ENCODE measurements at places on chromosomes 6 and 20.
A peak's percentile ranks its signal among the peaks of the same experiment; 100 is the strongest.

DNA sequence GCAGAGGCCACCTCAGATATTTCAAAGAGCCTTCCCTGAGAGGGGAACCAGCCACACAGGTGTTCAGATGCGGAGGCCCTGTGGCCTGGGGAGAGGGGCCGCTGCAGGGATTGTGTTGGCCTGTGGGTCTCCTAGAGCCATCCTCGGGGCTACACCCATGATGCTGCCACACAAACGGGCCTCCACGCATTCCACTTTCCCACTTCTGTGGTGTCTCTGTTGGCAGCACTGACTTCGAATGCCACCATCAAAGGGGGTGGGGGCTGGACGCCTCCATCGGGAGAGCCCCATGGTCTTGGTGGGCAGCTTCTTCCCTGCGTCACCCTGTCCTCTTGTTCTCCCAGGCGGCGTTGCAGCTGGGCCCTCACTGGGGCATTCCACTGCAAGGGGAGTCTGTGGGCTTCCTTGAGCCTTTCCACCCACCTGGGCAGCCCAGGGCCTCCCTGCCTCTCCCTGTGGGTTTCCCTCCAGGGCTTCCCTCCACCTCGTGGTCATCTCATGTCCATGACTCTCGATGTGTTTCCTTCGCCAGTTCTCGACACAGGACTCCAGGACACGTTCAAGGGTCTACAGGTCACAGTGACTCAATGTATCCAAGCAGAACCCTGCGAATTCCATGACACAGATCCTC lies 145.5 kb downstream of the ERMARD start:
- no peak for DNase-seq

DNA sequence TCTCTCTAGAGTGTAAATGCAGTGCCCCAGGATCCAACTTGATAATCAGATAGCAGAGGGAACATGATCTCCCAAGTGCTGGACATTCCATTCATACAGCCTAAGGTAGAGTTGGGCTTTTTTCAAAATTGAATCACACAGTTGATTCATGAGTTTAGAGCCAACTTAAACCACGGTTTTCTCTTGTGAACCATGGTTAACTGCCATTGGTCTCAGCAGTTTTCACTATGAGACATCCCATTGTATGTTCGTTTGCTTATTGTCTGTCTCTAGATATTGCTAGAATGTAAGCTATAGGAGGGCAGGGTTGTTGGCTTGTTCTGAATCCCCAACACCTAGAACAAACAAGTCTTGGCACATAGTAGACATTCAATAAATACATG lies 37.2 kb upstream of the TAF8 start:
- DNase-seq = no peak

- DNase-seq = no peak
These were observed 72.4 kb upstream of the SLC22A23 start for GRCh38 chr6:3529232-3529631.

- DNase-seq = no peak
These were observed 488.9 kb upstream of the CITED2 start for GRCh38 chr6:139863346-139863745.

DNA sequence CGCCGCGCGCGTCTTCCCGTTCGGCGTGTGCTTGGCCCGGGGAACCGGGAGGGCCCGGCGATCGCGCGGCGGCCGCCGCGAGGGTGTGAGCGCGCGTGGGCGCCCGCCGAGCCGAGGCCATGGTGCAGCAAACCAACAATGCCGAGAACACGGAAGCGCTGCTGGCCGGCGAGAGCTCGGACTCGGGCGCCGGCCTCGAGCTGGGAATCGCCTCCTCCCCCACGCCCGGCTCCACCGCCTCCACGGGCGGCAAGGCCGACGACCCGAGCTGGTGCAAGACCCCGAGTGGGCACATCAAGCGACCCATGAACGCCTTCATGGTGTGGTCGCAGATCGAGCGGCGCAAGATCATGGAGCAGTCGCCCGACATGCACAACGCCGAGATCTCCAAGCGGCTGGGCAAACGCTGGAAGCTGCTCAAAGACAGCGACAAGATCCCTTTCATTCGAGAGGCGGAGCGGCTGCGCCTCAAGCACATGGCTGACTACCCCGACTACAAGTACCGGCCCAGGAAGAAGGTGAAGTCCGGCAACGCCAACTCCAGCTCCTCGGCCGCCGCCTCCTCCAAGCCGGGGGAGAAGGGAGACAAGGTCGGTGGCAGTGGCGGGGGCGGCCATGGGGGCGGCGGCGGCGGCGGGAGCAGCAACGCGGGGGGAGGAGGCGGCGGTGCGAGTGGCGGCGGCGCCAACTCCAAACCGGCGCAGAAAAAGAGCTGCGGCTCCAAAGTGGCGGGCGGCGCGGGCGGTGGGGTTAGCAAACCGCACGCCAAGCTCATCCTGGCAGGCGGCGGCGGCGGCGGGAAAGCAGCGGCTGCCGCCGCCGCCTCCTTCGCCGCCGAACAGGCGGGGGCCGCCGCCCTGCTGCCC lies 1.1 kb downstream of the SOX4 start:
- DNase-seq = peak; percentile 88

GRCh38 chr6:1068905-1069304 lies 243.0 kb upstream of the FOXQ1 start:
- DNase-seq = no peak

GRCh38 chr6:143822584-143823024 lies 20.5 kb upstream of the LTV1 start:
- peak; percentile 6 for DNase-seq

- DNase-seq = no peak
These were observed 4.5 kb downstream of the GJA1 start for GRCh38 chr6:121439926-121440325.

- no peak for DNase-seq
These were observed 126.2 kb downstream of the IMPG1 start for GRCh38 chr6:75946146-75946831.

DNA sequence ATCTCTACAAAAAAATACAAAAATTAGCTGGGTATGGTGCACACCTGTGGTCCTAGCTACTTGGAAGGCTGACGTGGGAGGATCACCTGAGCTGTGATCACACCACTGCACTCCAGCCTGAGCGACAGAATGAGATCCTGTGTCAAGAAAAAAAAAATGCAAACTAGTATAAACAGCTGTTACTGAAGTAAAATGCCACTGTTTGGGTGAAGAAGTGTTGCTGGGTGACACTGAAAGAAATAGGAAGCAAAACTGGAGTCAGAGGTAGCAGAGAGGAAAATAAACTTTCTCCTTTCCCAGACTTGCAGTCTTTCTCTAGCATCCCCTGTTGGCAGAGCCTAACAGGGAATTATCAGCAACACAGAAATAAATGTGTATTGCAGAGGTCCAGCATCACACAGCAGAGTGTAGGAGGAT lies 241.2 kb upstream of the PREP start:
- no peak for DNase-seq

DNA sequence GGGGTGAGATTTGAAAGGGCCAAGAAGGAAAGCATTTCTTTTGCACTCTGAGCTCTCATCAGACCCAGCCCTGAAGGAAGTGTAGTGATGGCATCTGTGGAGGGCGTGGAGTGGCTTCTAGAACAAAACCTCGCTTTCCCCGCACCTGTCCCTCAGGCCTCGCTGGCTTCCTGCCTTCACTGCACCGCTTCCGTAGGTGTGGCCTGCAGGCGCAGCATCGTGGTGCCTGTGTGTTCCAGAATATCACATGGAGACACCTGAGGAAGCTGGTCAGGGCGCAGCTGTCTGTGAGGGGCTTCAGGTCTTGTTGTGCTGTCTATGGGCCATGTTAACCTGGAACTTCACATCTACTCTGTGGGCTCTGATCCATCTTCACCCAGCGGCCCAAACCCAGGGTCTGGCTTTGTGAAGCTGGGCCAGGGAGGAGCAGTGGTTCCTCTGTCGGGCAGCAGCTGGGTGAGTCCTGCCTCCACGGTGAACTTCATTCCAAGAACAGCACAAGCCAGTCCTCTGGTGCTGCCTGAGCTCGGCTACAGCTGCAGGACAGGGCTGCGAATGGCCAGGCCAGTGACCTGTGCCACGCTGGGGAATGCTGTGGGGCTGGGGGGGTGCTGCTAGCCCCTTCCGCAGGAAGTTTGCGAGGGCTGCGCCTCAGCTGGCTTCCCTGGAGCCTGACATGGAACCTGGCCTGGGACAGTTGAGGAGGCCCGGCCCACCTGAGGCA lies 40.9 kb downstream of the DSTN start:
- DNase-seq = no peak

- no peak for DNase-seq
These were observed 68.2 kb downstream of the C6orf52 start for GRCh38 chr6:10626154-10626741.

GRCh38 chr6:108260126-108260808 lies 573 bp downstream of the SNX3 start:
- DNase-seq = peak; percentile 46

- DNase-seq = no peak
These were observed 13.6 kb upstream of the GATA5 start for GRCh38 chr20:62489186-62489931.

DNA sequence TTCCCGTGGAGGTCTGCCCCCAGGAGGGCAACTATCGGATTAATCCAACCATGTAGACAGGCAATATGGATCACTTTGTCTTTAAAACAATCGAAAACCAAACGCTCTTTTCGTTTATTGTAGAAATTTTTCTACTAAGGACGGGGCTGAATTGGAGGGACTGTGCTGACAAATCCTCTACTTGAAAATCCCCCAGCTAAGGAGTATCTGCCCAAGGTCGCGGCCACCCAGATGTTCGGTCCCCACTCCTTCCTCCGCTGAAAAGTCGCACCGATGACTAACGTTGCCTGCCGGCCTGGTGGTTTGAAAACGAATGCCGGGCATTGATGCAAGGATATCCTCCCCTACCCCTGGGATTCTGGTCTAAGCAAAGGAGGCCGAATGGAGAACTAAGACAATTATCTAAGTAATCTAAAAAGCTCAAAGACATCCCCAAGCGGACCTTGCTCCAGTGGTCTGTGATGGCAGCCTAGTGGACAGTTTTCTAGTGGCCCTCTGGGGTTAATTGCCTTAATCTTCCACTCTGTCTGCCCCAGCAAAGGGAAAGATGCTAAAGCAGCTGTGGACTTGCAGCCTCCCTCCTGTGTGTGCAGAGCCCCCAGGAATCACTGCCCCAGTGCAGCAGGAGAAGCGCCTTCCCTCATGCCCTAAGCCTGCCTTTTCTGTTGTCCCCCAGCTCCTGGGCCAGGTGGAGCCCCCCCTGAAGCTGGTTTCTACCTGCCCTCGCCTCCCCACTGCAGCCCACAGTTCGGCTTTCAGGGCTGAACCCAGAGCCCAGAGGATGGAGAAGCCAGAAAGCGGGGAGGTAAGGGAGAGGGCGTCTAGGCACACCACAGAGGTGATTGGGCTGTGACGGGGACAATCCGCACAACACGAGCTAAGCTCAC lies 3.6 kb upstream of the FOXC1 start:
- DNase-seq = peak; percentile 44

DNA sequence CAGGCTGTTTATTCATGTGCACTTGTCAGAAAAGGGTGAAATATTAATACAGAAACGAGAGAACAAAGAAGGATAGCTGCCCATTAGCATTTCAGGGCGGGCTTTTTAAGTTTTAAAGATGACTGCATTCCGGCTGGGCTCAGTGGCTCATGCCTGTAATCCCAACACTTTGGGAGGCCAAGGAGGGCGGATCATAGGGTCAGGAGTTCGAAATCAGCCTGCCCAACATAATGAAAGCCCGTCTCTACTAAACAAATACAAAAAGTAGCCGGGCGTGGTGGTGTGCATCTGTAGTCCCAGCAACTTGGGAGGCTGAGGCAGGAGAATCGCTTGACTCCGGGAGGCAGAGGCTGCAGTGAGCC lies 130.5 kb downstream of the HFE start:
- DNase-seq = peak; percentile 34

GRCh38 chr6:154993710-154994109 lies 1.4 kb upstream of the TIAM2 start:
- no peak for DNase-seq

- DNase-seq = peak; percentile 54
These were observed 41.7 kb downstream of the SLC24A3 start for GRCh38 chr20:19253916-19254820.

GRCh38 chr6:45532721-45533210 lies 155.0 kb upstream of the SUPT3H start:
- DNase-seq = no peak

DNA sequence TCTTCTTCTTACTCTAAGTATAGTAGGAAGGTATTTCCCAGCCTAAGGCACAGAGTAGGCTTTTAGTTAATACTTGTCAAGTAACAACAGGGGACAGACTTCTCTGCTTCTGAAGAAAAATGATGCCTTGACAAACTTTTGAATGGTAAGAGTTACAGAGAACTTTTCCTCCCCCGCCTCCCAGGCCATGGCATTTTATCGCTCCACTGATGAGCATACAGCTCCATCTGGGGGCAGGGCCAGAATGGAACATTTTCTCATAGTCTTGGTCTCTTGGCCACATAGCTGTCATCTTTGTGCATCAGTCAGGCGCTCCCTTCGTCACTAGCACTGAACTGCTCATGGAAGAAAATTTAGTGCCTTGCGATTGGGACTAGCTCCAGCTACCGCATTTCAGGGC lies 1066.8 kb upstream of the CITED2 start:
- DNase-seq = peak; percentile 60

DNA sequence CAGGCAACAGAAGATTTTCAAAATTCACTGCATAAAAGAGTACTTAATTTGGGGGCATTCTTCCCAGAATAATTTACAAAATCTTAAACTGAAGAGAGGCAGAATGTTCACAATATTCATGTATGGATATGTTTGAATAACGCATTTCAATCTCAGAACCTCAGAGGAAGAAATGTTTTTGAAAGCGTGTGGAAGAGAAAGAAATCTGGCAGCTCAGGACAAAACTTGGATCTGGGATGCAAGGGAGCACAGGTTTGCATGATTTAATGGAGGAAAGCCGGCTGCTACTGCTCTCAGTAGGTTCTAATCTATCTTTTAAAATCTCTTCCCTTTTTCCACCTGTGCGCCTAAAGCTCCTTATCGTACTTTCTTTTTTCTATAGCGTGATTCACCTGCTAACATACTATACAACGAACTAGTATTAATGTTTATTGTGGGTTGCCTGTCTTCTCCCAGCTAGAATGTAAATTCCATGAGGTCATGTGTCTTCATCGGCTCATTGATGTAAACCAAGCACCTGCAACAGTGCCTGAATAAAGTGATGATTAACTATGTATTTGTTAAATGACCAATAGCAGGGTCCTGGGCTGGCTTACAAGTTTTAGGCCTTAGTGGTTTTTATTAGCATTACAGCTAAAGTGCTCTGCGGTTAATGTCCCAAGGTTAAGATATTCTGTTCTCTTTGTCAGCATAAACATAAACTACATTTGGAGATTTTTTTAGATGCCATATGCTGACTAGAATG lies 15.3 kb downstream of the PRL start:
- DNase-seq = no peak

DNA sequence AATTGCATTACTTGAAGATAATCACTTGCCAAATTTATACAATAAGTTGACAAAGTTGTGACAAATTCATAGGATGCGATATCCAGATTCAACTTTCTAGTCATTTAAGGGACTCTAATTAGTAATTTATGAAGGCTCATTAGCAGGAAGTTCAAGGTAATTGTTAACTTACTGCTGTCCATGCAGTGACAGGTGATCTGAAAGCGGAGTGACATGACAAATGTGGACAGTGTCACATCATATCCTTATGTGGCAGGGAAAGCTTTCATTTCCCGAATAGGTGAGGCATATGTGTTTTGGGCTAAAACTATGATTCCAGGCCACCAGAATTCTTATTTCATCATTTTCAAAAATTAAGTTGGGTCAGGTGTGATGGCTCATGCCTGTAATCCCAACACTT lies 115.9 kb upstream of the BMP2 start:
- DNase-seq = no peak
